Stimulated activated CD4-positive, alpha-beta T cell treated with anti-CD3 and anti-CD28 coated beads, TNF-alpha, amount 100 ng/mL, for 1 hour (primary cell): ENCODE measurements at places on chromosomes 2 and 18.

- no peak for DNase-seq
Observed at GRCh38 chr2:168583064-168583709, 127.1 kb downstream of the CERS6 start.

- no peak for DNase-seq
Observed at GRCh38 chr2:169397697-169398096, 35.4 kb upstream of the LRP2 start.

- DNase-seq, result no peak
Observed at GRCh38 chr2:44623622-44624351, 262.0 kb downstream of the CAMKMT start.

DNA sequence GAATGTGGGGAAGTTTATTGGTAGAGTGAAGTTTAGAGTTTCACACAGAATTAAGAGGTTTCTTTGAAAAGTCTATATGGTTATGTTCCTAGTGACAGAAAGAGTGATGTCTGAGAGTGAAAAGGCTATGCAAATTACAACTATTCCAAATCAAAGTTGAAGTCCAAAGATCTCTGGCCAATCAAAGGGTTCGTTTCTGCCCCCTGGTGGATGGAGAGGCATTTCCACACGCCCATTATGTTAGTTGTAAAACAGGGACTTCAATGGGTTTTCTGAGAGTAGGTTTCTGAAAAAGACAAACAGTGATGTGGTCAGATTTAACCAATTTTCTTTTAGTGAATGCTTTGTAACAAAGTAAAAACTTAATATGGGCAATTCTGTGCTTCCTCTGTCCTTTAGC, 441.5 kb upstream of the POU3F3 start:
- DNase-seq, result no peak

DNA sequence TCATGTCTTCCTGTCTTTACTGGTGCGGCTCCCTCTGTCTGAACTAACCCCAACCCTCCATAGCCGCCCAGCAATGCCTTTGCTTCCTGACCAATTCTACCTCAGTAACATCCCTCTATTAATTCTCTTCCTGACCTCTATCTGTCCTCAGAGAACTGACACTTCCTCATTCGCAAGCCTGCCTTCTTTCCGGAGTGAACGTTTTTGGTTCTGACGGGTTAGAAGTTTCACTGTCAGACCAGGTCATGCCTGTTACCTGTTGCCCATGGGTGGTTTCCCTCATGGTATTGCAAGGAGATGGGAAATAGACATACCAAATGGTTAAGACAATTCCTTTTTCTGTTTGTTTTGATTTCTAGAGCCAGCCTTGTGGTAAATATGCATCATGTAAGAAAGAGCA, 453.4 kb upstream of the SLC14A2 start:
- DNase-seq, result no peak

DNA sequence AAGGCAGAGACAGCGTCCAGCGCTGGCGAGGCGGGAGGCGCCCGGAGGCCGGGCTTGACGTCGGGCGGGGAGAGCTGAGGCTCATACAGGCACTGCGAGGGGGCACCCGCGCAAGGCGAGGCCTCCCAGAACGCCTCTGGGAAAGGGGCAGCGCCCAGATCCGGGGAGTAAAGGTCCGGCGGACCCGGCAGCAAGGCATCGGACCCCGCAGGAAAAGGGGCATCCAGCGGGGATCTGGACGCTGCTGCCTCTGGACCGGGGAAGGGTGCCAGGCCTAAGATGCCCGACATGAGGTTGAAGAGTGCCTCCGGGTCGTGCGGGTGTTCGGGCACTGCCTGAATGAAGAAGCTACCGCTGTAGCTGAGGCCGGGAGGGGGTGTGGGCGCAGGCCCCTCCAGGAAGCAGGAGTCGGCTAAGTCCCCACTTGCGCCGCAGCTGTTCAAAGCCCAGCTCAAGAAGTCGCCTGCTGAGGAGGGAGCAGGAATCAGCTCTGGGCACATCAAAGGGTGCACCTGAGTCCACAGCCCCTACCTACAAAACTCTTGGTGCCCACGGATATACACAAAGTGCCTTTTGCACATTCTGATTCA, 937 bp downstream of the EGR4 start:
- DNase-seq, result no peak

- DNase-seq, result no peak
Observed at GRCh38 chr2:175476948-175477347, 295.4 kb upstream of the ATP5MC3 start.

DNA sequence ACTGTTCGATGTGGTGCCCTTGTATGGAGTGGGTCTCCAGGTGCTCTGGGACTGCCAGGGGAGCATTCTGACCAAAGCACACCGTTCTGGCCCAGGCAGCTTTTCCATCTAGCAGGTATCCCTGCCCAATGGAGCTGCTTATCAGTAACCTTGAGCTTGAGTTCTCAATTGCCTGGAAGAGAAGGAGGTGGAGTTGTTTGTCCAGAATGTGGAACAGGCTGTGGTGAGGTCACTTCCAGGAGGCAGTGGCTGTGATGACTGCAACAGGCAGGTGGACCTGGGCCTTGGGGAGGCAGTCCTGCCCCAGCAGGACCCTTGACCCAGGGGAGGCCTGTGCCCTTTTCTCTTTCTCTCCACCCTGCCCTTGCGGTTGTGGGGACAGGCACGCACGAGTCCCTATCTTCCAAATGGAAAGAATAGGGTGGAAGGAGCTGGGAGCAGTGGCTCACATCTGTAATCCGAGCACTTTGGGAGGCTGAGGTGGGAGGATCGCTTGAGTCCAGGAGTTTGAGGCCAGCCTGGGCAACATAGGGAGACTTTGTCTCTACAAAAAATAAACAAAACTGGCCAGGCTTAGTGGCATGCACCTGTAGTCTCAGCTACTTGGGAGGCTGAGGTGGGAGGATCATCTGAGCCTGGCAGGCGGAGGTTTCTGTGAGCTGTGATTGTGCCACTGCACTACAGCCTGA, 66.2 kb upstream of the MCFD2 start:
- no peak for DNase-seq

GRCh38 chr2:43391201-43391877, 164.9 kb upstream of the ZFP36L2 start:
- DNase-seq, result no peak

- no peak for DNase-seq
Observed at GRCh38 chr2:210366675-210367080, 51.7 kb upstream of the MYL1 start.

DNA sequence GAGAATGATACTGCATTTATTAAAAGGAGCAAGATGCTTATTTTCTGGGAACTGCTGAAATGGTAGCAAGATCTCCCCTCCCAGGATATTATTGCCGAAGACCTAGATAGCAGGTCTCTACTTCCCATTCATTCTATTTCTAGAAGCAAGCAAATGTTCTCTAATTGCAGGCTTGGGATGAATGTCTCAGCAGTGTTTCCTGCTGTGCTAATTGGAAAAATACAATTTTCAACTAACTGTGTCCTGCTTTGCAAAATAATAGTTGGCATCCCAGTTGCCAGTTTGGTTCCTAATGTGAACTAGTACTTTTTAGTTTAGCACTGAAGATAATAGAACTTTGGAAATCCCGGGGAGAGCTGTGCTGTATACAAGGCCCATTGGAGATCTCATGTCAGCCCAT, 26.1 kb downstream of the SLC20A1 start:
- no peak for DNase-seq

DNA sequence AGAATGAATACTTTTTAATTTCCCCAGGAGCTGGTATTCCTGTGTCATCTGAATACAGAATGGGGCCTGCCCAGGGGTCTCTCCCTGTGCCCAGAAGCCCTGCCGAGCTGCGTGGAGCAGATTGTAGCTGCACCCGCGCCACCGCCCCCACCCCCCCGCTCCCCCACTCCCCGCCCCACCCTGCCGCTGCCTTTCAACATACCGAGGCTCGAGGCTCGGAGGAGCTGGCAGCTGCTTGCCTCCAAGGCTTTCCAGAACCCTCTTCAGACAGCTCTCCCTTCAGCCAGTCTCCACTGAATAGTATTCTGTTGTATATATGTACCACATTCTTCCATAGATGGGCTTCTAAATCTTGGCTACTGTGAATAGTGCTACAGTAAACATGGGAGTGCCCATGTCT, 150.7 kb downstream of the TSN start:
- DNase-seq, result no peak

- no peak for DNase-seq
Observed at GRCh38 chr2:11140492-11140891, 14.8 kb upstream of the SLC66A3 start.

- no peak for DNase-seq
Observed at GRCh38 chr2:126512026-126512425, 143.9 kb upstream of the GYPC start.

GRCh38 chr2:60371219-60371618, 182.2 kb downstream of the BCL11A start:
- no peak for DNase-seq

GRCh38 chr2:175454953-175455389, 273.5 kb upstream of the ATP5MC3 start:
- DNase-seq, result no peak

DNA sequence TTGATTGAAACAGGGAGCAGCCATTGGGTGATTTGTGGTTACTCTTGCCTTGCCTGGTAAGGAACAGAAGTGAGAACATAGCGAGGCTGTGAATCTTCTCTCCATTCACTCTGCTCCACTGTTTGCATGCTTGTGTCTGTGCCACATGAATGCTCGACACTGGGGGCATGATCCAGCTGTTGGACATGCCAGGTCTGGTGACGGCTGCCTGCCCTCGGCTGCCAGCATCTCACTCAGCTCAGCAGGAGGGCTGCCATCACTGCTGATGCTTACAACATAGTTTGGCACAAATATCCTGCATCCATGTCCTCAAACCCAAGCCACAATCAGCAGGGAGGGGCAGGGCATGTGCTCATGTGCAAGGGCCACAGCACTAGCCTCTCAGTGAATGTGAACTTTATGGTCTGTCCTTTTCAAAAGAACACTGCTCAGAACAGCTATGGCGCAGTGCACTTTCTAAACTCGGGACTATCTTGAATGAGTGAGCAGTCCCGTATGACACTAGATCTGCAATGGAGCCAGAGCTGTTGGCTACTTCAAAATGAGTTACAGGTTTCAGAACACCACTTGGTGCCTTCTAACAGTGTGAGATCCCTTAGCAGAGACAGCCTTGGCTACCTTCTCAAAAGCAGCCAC, 126.3 kb downstream of the NRP2 start:
- DNase-seq, result no peak

DNA sequence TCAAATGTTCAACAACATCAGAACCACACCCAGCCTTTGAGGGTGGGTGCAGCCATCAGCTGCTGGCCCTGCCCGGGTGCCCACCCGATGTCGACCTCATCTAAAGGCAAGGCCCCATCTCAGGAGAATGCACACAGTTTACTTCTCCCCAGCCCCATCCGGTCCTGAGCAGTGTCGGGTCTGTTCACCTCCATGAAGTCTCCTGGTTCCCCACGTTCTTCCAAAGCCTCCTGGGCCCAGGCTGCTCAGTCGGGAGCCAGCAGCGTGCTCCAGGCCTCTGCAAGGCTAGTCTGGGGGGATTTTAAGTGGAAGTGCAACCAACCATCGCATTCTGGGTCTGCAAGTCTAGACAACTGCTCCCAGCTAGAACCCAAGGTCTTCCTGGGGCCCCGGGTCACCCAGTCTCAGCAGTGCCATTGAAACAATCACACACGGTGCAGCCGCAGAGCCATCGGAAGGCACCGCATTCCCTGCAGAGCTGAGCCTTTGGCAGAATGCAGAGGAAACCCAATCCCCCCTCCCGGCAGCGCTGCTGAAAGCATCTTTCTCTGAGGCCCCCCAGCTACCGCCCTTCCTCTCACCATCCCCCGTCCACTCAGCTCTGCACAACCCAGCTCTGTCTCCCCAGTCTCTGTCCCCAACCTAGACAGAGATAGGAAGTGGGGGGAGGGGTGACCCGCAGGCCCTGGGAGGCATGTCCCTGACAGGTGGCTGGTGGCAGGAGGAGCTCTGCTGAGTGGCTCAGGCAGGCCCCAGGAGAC, 8.5 kb downstream of the ESPNL start:
- DNase-seq, result no peak

- no peak for DNase-seq
Observed at GRCh38 chr2:188894979-188895378, 79.2 kb upstream of the COL3A1 start.

- no peak for DNase-seq
Observed at GRCh38 chr2:120847700-120848321, 112.1 kb downstream of the GLI2 start.

GRCh38 chr2:161321944-161322648, 13.9 kb downstream of the PSMD14 start:
- DNase-seq, result no peak

DNA sequence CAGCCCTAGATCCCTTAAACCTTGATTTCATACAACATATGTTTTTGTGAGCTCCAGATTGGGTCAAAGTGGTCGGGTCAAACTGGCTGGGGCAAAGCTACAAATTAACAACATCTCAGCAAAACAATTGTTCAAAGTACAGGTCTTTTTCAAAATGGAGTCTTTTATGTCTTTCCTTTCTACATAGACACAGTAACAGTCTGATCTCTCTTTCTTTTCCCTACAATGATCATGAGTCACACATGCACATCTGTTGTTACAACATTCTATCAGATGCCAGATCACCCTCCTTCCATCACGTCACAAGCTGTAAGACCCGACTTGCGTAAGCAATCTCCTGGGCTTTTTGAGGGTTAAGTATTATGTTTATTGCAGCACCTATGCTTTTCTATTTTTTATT, 55.1 kb downstream of the RHOB start:
- DNase-seq, result no peak

DNA sequence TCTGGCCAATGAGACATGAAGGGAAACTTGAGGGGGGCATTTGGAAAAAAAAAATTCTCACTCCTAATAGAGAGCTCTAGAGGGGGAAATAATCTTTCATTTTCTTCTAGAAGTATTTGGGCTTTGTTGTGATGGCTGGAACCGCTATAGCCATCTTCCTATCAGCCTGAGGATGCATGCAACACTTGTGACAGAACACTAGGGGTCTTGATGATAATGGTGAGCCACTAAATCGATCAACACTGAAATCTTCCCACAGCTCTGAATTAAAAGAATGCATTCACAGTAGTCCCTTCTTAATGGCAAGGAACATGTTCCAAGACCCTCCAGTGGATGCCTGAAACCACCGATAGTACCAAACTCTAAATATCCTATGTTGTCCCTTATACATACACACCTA, 325.3 kb downstream of the LNPK start:
- no peak for DNase-seq

DNA sequence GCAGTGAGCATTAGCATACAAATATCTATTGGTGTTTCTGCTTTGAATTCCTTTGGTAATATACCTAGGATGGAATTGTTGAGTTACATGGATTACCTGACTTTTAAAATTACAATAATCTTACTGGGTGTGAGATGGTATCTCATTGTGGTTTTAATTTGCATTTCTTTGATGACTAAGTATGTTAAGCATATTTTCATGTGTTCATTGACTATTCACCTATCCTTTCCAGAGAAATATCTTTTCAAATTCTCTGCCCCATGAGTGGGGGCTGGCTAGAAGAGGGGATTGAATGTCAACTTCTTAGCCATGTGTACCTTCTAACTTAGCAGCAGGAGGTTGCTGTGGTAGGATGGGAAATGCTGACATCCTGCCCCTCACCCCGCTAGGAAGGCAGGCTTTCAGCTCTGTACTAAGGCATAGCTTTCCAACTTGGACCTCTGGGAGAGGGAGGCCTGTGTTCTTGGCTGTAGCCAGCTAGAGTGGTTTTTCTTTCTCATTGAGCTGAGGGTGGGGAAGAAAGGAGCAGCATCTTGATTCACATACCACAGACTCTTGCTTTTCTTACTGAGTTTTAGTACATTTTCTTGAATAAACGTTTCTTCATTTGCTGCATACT, 63.3 kb upstream of the TTC27 start:
- DNase-seq, result no peak

GRCh38 chr18:35998967-35999366, 26.5 kb downstream of the RMP24 start:
- DNase-seq, result no peak

- no peak for DNase-seq
Observed at GRCh38 chr2:127181851-127182250, 38.2 kb downstream of the CYP27C1 start.
